ENCODE measurements at places on chromosomes 7 and 10.

- DNase-seq = no peak
These were observed 161.7 kb downstream of the TNS3 start for GRCh38 chr7:47420122-47420780.

- DNase-seq = no peak
These were observed 13.4 kb upstream of the ERCC6 start for GRCh38 chr10:49552277-49552676.

GRCh38 chr10:992467-992866 is 4.2 kb downstream of the GTPBP4 start:
- DNase-seq = no peak

GRCh38 chr7:103712991-103713778 is 267.2 kb upstream of the SLC26A5 start:
- no peak for DNase-seq

GRCh38 chr7:41147606-41148485 is 555.0 kb downstream of the INHBA start:
- no peak for DNase-seq
